ENCODE measurements at places on chromosomes 6 and 20.

- H3K36me3 ChIP-seq = peaks cover 8% of the 10 kb centered on the region
- no peak overlapping the region for H3K27ac ChIP-seq
- H3K27me3 ChIP-seq = no peaks in the 10 kb centered on the region
- DNase-seq = no peak
- no peak overlapping the region for H3K4me3 ChIP-seq
These were observed 35.9 kb downstream of the CDYL start for GRCh38 chr6:4812068-4812467.

DNA sequence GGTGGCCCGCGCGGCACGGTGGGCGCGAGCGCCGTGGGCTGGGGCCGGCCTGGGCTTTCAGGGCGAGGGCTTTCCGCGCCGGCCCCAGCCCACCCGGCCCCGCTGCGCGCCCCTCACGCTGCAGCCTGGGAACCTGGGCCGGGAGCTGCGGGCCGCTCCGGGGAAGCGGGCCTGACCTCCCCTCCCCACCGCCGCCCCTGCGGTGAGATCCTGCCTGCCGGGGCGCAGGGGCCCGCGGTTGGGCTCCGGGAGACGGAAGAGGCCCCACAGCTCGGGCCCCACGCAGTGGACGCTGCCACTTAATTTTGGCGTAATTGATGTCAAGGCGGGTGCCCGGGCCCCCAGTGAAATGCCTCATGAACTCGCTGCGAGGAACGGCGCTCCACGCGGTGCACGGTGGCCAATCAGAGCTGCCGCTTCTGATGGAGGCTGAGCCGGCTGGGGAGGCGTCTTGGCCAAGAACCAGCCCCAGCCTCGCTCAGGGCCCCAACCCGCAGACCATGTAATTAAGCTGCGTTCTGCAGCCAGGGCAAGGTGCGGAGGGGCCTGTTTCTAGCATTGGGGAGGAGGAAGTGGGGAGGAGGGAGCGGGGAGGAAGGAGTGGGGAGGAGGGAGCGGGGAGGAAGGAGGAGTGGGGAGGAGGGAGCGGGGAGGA lies 96.1 kb upstream of the BHLHE23 start:
- H3K4me3 ChIP-seq = peak overlapping the region; percentile 81
- H3K27ac ChIP-seq = peak overlapping the region; percentile 89
- H3K36me3 ChIP-seq = no peaks in the 10 kb centered on the region
- H3K4me1 ChIP-seq = peaks cover 6% of the 10 kb centered on the region
- DNase-seq = peak; percentile 84

GRCh38 chr6:157656437-157656997 lies 166.5 kb upstream of the SNX9 start:
- no peaks in the 10 kb centered on the region for H3K36me3 ChIP-seq
- H3K27me3 ChIP-seq = no peaks in the 10 kb centered on the region
- DNase-seq = no peak
- H3K4me3 ChIP-seq = no peak overlapping the region
- H3K4me1 ChIP-seq = no peaks in the 10 kb centered on the region
- H3K27ac ChIP-seq = no peak overlapping the region

DNA sequence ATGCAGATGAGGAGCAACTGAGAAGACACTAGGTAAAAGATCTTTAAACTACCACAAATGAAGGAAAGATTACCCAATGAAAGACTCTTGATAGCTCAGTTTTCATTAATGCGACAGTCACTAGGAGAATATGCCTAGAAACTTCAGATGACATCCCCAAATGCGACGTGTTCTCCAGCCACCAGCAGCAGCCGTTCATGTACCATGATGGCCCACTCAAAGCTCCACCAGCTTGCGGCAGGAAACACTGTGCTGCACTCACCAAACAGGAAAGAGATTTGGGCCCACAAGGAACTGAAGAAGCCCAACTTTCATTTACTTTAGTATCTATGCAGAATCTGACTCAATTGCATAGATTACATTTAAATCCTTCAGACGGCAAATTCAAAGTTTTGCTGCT lies 7.5 kb downstream of the DIDO1 start:
- H3K4me3 ChIP-seq = peak overlapping the region; percentile 67
- peak overlapping the region; percentile 82 for H3K27ac ChIP-seq
- no peaks in the 10 kb centered on the region for H3K27me3 ChIP-seq
- peaks cover 3% of the 10 kb centered on the region for H3K36me3 ChIP-seq
- DNase-seq = peak; percentile 83

DNA sequence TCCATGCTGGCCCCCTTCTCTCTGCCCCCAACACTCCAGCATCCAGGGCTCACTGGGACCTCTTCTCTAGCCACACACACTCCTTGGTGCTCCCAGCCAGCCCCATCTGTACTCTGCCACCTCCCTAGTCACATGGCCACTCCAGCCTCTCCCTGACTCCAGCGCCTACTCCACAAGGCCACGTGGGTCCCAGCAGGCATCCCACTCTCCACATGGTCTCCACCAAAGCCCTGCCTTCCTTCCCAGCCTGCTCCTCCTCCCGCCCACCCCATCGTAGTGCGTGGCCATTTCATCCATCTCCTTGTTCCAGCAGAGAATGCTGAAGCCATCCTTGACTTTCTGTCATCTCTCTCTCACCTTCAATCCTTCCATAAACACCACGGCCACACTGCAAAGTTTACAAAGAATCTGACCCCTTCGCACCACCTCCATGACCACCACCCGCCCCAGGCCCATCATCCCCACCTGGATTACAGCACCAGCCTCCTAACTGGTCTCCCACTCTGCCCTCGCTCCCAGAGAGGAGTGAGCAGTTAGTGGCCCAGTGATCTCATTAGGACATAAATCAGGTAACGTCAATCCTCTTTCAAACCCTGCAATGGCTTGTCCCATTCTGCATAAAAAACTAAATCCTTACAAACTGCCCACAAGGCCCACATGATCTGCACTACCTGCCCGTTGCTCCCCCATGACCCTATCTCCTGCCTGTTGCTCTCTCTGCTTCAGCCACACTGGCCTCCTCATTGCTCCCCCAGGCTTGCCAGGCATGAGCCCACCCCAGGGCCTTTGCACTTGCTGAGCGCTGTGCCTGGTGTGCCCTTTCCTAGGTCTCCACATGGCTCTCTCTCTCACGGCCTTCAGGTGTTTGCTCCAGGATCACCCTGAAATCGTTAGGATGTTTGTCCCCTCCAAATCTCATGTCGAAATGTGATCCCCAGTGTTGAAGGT lies 96.2 kb downstream of the GRM4 start:
- H3K4me3 ChIP-seq = no peak overlapping the region
- H3K4me1 ChIP-seq = peaks cover 3% of the 10 kb centered on the region
- H3K27ac ChIP-seq = no peak overlapping the region

- peaks cover under 1% of the 10 kb centered on the region for H3K27me3 ChIP-seq
- H3K36me3 ChIP-seq = no peaks in the 10 kb centered on the region
- DNase-seq = no peak
- no peak overlapping the region for H3K27ac ChIP-seq
- H3K4me1 ChIP-seq = no peaks in the 10 kb centered on the region
These were observed 36.2 kb upstream of the GCNT2 start for GRCh38 chr6:10484912-10485311.

GRCh38 chr6:109695468-109695867 lies 4.4 kb downstream of the FIG4 start:
- no peak overlapping the region for H3K27ac ChIP-seq
- DNase-seq = peak; percentile 34
- H3K4me3 ChIP-seq = no peak overlapping the region
- H3K36me3 ChIP-seq = peaks cover 10% of the 10 kb centered on the region

DNA sequence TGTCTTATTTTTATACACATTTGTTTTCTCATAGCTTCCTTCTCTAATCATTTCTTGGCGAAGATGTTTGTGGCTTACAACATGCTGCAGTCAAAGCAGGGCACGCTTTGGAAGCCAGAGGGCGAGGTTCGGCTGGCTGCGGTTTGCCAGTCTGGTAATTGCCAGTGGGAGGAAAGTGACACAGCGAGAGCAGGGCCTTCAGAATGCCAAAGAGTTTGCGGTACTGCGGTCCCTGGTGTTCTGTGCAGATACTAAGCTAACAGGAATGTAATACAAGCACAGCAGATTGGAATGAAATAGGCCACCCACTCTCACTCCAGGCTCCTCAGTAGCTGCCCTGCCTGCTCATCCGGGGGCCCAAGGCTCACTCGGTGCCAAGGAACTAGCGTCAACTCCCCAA lies 58.7 kb upstream of the TGM3 start:
- no peak overlapping the region for H3K27ac ChIP-seq
- H3K4me1 ChIP-seq = no peaks in the 10 kb centered on the region
- H3K27me3 ChIP-seq = no peaks in the 10 kb centered on the region
- no peak overlapping the region for H3K4me3 ChIP-seq
- no peak for DNase-seq

DNA sequence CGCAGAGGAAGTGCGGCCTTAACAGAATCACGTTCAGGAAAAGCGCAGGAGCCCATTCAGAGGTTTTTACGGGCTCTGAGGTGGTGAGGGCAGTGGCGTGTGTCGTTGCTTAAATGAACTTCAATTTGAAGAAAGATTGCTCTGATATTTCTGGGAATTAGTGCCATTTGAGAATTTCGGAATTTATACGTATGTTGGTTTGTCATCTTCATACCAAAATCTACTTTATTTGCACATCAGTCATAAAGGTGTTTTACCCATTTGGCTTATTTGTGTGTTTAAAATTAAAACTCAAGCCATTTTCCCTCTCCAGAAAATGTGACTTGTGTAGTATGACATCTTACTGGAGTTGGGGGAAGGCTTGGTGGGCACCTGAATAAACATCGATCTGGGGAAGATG lies 48.1 kb upstream of the TULP4 start:
- H3K4me3 ChIP-seq = no peak overlapping the region
- H3K27ac ChIP-seq = no peak overlapping the region
- H3K4me1 ChIP-seq = peaks cover 14% of the 10 kb centered on the region
- peaks cover 2% of the 10 kb centered on the region for H3K36me3 ChIP-seq

GRCh38 chr6:15845492-15845891 lies 182.7 kb upstream of the DTNBP1 start:
- no peak overlapping the region for H3K27ac ChIP-seq
- H3K27me3 ChIP-seq = peaks cover 8% of the 10 kb centered on the region
- H3K36me3 ChIP-seq = no peaks in the 10 kb centered on the region

GRCh38 chr20:1813674-1814635 lies 81.3 kb upstream of the SIRPA start:
- DNase-seq = no peak
- no peak overlapping the region for H3K4me3 ChIP-seq
- H3K4me1 ChIP-seq = peaks cover 9% of the 10 kb centered on the region
- peaks cover 35% of the 10 kb centered on the region for H3K27me3 ChIP-seq
- H3K36me3 ChIP-seq = no peaks in the 10 kb centered on the region

- H3K27ac ChIP-seq = no peak overlapping the region
- no peaks in the 10 kb centered on the region for H3K36me3 ChIP-seq
- no peak overlapping the region for H3K4me3 ChIP-seq
- DNase-seq = no peak
These were observed 114.6 kb downstream of the SOBP start for GRCh38 chr6:107604549-107604948.

DNA sequence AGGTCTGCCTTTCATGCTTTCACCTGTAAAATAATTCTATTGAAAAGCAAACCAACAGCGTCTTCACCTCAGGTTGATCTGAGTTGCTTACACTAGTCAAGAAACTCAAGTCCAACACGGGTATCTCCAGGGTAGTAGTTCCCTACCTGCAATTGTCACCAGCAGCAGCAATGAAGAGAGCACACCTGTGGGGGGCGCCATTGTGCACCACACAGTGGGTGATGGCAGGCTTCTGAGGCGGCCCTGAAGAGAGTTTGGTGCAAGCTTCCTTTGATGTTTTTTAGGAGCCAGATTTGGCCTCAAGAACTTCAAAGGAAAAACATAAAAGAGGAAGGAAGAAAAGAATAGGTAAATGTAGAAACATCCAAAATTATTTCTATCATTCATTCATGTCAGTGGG lies 45.1 kb downstream of the KIAA0319 start:
- H3K27ac ChIP-seq = no peak overlapping the region
- DNase-seq = peak; percentile 28
- H3K27me3 ChIP-seq = peaks cover 2% of the 10 kb centered on the region

DNA sequence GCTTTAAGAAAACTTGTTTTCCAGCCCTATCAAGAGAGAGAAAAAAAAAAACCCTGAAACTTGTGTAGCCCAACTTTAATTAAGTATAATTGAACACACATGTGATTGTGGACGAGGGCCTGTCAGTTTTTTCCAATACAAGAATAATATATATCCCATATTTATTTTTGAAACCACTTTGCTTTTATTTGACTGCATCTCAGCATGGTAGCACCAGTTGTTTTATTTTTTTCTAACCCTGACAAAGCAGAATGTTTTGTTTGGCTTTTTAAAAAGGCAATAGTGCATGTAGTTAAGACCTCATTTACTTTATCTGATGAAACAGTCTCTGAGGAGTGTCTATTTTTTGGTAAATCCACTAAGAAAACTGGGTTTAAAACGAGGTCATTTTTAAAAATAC lies 257.7 kb downstream of the CDKAL1 start:
- H3K27me3 ChIP-seq = no peaks in the 10 kb centered on the region
- H3K4me3 ChIP-seq = no peak overlapping the region
- peaks cover 18% of the 10 kb centered on the region for H3K36me3 ChIP-seq
- no peaks in the 10 kb centered on the region for H3K4me1 ChIP-seq
- DNase-seq = no peak
- H3K27ac ChIP-seq = no peak overlapping the region

DNA sequence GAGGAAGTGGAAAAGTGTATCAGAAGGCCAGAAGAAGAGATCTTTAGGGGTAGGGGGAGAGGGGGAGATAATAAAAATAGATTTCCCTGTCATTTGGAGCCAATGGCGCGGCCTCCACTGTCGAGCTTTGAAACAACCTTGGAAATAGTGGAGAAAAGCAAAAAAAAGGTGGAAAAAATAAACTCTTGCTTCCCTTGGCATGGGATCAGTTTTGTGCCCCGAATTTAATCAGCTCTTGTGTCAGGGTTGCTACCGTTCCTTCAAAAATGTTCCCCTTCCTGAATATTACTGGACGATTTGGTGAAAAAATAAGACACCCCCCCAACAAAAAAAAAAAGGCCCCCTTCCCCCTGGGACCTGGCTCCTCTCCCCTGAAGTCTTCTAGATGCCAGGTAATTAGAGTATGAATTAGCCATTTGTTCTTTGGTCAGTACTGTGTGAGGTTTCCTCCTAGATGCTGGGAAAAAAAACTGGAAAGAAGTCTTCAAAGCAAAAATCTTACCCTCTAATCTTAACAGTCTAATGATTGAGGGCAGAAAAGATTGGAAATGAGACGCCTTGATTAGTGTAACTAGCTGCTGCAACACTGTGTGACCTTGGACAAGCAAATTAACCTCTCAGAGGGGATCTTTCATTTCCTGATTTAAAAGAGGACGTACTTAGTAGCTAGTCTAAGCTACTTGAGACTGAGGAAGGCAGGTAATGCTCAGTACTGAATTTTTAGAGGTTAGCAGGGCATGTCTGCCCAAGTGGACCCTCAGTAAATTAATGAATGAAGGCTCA lies 872 bp upstream of the RBM39 start:
- H3K27me3 ChIP-seq = peaks cover 2% of the 10 kb centered on the region
- H3K4me3 ChIP-seq = peak overlapping the region; percentile 96
- H3K36me3 ChIP-seq = peaks cover 38% of the 10 kb centered on the region
- no peak for DNase-seq
- H3K27ac ChIP-seq = peak overlapping the region; percentile 98

DNA sequence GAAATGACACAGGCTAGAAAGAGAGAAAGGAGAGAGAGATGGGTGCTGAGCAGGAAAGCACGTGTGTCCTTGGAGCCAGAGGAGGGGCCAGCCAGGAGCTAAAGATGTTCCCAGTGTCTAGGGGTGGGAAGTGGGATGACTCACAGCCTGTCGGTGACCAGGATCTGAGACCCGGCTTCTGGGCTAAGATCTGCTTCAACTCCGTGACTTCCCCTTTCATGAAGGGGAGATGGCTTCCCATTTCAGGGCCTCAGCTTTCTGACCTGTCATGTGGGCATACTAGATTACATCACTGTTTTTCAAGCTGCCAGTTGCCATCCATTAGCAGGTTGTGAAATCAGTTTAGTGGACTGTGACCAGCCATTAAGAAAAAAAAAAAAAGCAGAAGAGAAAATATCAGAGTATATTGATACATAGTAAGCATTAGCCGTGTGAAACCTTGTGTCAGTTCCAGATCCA lies 5.4 kb downstream of the TGM3 start:
- no peak overlapping the region for H3K27ac ChIP-seq
- DNase-seq = no peak
- no peaks in the 10 kb centered on the region for H3K36me3 ChIP-seq
- peaks cover 4% of the 10 kb centered on the region for H3K27me3 ChIP-seq
- H3K4me3 ChIP-seq = no peak overlapping the region
- peaks cover 3% of the 10 kb centered on the region for H3K4me1 ChIP-seq

Data from activated CD4-positive, alpha-beta memory T cell treated with anti-CD3 and anti-CD28 coated beads for 36 hours (primary cell).